ENCODE measurements at places on chromosomes 6 and 20. TPM values are rescaled to one million over a fixed set of nuclear protein-coding genes. Genes with fewer than 3 reads are reported as not detected.

SLC44A4 gene
- 0.87 TPM for total RNA-seq

GDAP1L1 gene
- 1.7 TPM for total RNA-seq

- DNase-seq: no peak
Observed at GRCh38 chr6:157283330-157283898, 39.9 kb downstream of the TMEM242 start.

DNA sequence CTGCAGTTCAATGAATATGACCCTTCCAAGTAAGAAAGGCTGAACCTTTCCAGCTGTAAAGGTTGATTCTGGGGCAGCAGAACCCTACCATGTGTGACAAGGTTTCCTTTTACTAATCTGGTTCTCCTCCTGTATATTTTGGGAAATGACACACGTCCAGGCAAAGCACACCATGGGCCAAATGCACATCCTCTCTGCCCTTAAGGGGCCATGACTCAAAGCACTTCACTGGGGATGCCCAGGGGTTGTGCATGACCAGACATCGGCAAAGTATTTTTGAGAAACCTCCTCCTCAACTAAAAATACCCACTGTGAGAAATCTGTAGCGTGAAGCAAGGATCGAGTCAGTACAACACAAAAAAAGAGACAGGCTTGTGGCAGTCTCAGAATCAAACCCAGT is 174.7 kb downstream of the BACH2 start:
- DNase-seq: no peak

SLC17A1 gene
- total RNA-seq: 1.0 TPM

- DNase-seq: peak; percentile 88
Observed at GRCh38 chr20:47360297-47361056, 4.0 kb upstream of the ZMYND8 start.

THEMIS gene
- total RNA-seq: 0.62 TPM

GRCh38 chr20:12040261-12040660 is 122.6 kb downstream of the BTBD3 start:
- no peak for DNase-seq

CDC5L gene
- 20.3 TPM for total RNA-seq

MYT1 gene
- 1.7 TPM for total RNA-seq

PPP1R14C gene
- total RNA-seq: 22.4 TPM

- no peak for DNase-seq
Observed at GRCh38 chr6:21942897-21943296, 349.3 kb downstream of the SOX4 start.

DNA sequence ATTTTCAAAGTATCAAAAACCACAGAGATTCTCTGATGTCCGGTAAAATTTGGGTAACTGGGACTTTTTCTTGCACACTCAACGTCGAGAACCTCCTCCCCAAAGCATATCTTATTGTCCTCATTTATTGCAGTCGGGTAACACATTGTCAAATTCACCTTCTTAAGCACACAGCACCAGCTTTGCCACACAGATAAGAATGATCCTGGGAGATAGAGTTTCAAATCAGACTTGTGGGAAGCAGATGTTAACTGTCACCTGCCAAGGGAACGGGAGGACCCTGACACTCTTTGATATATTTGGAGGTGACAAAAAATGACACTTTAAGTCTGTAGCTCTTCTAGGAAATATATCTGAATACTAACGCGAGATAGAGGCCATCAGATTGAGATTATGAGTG is 282.1 kb upstream of the BMP2 start:
- no peak for DNase-seq

DNA sequence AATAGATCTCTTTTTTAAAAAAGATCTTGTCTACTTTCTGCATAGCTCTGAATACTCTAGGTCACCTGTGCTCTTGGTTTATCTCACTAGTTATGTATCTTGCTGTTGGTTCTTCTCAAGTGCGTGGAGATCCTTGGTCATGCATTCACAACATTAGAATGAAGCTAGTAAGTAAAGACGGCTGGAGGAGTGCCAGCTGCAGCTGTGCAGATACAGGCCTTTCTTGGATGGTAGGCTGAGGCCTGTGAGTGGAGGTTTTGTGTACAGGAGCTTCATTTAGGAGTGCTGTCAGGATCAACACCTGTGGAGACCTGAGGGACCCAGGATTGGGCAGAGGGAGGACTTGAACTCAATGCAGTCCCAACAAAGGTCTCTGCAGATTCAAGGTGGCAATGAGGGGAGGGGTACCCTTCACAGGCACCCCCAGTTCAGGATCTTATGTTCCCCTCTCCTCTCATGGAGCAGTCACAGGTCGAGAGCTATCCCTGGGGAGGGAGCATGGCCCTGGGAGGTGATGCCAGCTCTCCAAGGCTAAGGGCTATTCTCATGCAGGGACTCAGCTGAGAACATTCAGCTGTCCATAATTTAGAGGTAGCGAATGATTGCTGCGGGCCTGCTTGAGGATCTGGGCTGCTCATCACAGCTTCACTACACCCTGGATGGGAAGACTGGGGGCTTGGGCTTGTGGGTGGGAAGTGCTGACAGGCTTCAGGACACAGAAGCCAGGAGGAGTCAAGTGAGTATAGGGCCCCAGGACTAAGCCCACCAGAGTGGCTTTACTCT is 98.9 kb upstream of the ENPP5 start:
- peak; percentile 67 for DNase-seq

- peak; percentile 36 for DNase-seq
Observed at GRCh38 chr20:6768228-6769140, 998 bp downstream of the BMP2 start.

GRCh38 chr6:131443514-131443913 is 129.5 kb upstream of the ARG1 start:
- no peak for DNase-seq

GRCh38 chr6:56091159-56091869 is 156.1 kb downstream of the COL21A1 start:
- no peak for DNase-seq

DNA sequence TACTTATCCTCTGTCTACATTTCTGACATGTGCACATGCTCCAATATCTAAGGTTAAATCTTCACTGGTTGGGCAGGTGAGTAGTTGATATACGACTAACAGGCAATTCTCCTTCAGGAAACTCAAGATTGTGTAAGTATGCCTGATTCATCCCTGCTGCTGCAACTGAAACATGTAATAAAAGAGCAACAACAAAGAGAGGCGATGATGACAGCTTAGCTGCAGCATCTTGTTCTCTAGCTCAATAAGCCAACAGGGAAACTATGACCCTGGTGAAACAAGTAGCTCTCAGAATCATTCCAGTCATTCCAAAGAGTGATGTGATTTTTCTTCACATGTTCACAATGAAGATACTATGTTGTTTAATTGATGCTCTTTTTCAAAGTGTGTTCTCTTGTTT is 74.4 kb downstream of the ELOVL4 start:
- DNase-seq: no peak

TRAPPC3L gene
- not detected for total RNA-seq

- DNase-seq: no peak
Observed at GRCh38 chr6:141484711-141485110, 648.0 kb upstream of the GJE1 start.

EFCAB8 gene
- total RNA-seq: 4.9 TPM

PDE7B gene
- 6.9 TPM for total RNA-seq

DNA sequence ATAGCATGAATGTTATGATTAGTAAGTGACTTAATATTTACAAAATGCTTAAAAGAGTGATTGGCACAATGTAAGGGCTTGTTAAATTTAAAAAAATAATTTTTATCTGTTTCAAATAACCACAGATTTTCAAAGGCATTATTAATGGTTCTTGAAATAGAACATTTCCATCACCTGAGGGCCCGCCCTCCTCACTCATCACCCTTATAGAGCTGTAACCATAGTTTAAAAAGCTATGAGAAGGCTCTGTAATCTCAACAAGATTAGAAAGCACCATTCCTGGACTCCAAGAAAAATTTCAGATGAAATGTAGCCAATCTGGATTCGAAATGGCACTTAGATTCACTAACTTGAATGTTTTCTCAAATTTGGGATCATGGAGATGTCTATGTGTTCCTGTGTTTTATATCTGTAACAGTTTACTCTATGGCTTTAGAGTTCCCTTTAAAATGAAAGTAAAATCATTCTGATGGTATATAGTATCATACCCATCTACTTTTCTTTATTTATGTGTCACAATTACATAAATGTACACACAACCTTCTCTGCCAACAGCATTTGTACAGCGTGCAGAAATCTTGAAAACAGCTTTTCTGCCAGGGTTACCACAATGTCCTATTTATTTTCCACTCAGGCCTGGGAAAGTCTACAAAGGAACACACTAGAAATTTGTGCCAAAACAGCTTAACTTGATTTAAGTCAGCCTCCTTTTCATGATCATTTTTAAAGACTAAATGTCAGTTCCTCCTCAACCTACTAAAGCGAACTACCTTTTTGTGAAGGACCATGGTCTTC is 207.7 kb downstream of the TBX18 start:
- no peak for DNase-seq

PPIL6 gene
- 26.7 TPM for total RNA-seq

PAK5 gene
- 0.31 TPM for total RNA-seq

GRCh38 chr20:4932061-4932460 is 69.2 kb downstream of the SLC23A2 start:
- no peak for DNase-seq

DNA sequence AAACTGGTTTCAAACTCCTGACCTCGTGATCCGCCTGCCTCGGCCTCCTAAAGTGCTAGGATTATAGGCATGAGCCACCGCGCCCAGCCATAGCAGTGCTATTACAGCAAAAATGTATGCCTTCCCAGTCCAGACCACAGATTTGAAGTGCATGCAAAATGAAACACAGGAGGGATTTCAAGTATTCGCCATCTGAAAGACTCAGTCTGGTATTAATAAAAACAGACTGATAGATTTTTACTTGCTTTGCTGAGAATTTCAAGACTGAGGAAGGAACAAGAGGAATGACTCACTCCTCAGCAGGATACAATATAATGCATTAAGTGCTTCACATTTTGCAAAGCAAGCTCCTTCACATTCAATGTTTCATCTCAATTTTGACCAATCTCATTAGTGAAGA is 134.9 kb downstream of the TMEM200A start:
- DNase-seq: no peak

MATN4 gene
- 2.8 TPM for total RNA-seq

GRCh38 chr20:16942051-16942450 is 193.9 kb downstream of the OTOR start:
- DNase-seq: no peak

- DNase-seq: no peak
Observed at GRCh38 chr6:166782520-166782919, 155.5 kb upstream of the RPS6KA2 start.

GRCh38 chr20:54199283-54199682 is 8.6 kb upstream of the PFDN4 start:
- DNase-seq: no peak

DNA sequence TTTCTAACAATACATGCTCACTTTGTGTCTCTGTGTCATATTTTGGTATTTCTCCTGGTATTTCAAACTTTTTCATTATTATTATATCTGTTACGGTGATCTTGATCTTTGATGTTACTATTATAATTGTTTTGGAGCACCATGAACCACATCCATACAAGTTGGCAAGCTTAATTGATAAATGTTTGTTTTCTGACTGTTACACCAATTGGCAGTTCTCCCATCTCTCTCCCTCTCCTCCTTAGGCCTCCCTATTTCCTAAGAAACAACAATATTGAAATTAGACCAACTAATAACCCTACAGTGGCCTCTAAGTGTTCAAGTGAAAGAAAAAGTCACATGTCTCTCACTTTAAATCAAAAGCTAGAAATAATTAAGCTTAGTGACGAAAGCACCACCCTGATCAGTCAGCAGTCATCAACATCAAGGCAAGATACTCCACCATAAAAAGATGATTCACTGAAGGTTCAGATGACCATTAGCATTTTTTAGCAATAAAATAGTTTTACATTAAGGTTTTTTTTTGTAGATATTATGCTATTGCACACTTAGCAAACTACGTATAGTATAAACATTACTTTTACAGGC is 61.5 kb downstream of the IBTK start:
- DNase-seq: no peak

DNA sequence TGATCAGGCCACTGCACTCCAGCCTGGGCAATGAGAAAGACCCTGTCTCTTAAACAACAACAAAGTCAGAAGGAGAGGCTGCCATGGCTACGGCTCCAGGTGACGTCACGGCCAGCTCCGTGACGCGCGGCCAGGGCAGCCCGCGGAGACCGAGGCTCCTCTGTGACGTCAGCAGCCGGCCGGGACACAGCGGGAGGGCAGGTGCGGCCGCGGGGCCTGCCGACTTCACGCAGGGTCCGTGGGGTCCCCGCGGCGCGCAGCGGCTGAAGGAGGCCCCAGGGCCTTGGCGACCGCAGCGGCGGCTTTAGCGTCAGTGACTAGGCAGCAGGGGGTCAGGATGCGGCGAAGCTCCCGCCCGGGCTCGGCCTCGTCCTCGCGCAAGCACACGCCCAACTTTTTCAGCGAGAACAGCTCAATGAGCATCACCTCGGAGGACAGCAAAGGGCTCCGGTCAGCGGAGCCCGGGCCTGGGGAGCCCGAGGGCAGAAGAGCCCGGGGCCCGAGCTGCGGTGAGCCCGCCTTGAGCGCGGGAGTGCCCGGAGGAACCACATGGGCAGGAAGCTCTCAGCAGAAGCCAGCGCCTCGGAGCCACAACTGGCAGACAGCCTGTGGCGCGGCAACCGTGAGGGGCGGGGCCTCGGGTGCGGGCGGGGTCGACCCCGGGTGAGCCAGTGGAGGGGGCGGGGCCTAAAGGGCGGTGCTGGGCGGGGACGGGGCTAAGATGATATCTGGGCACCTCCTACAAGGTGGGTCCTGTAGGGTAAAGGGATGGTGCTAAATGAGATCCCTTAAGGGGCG is at the start of gene SPAG4:
SPAG4 (plus strand) TSS at position 163 of the 798 bp plus-strand sequence; CDS start at position 338, 175 bp downstream.
- peak; percentile 99 for DNase-seq

DNA sequence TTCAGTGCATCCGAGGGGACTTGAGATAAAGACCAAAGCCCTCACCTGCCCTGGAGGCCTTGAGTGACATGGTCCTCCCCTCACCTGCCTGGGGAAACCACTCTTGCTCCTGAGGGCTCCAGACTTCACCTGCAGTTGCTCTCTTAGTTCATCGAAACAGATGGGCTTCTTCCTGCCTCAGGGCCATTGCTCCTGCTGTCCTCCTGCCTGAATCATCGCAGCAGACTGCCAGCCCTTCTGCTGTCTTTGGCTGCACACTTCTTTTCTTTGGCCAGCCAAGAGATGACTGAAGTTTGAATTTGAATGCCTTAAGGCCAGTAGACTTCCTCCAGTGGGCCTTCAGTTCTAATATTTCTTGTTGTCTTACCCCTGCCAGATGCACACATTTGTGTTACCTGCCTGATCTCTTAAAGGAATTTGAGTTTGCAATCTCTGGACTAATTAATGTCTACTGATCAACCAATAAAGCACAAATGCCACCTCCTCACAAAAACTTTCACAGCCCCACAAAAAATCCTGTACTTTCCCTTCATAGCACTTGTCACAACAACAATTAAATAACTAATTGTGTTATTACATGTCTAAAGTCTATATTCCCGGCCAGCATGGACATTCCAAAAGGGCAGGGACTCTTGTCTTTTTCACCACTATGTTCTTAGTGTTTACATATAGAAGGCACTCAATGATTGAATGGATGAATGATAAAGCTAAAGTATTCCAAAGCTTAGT is 56.7 kb upstream of the SGK1 start:
- no peak for DNase-seq

PLCB1 gene
- total RNA-seq: 8.2 TPM

PTGIS gene
- total RNA-seq: 12.2 TPM

GRCh38 chr20:41373251-41373783 is 6.7 kb upstream of the EMILIN3 start:
- no peak for DNase-seq

GRCh38 chr6:45566882-45567281 is 189.1 kb upstream of the SUPT3H start:
- no peak for DNase-seq

TDRD6 gene
- total RNA-seq: 42.2 TPM

GRCh38 chr20:25340380-25340779 is 50.3 kb downstream of the ABHD12 start:
- no peak for DNase-seq

GRCh38 chr6:32137454-32137853 is 7.4 kb upstream of the FKBPL start:
- no peak for DNase-seq

FAM184A gene
- 36.3 TPM for total RNA-seq
